NCI-H2171 (cell line): ENCODE measurements at places on chromosomes 2 and 18.

- DNase-seq = no peak
These were observed 22.0 kb downstream of the DOCK10 start for GRCh38 chr2:225020168-225020849.

GRCh38 chr2:143839456-143839855 lies 680.5 kb downstream of the ZEB2 start:
- DNase-seq = no peak

DNA sequence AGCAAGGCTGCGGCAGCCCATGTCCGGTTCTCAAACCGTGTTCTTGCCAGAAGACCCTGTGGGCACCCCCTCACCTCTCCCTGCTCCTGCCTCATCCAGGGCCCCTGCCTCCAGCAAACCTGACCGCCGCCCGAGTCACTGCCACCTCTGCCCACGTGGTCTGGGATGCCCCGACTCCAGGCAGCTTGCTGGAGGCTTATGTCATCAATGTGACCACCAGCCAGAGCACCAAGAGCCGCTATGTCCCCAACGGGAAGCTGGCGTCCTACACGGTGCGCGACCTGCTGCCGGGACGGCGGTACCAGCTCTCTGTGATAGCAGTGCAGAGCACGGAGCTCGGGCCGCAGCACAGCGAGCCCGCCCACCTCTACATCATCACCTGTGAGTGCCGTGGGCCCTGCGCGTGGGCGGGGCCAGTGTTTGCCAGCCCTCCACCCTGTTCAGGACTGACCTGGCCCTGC lies 32.2 kb downstream of the MTERF4 start:
- DNase-seq = no peak

GRCh38 chr2:176080540-176081375 lies 3.0 kb downstream of the EVX2 start:
- DNase-seq = peak; percentile 5

DNA sequence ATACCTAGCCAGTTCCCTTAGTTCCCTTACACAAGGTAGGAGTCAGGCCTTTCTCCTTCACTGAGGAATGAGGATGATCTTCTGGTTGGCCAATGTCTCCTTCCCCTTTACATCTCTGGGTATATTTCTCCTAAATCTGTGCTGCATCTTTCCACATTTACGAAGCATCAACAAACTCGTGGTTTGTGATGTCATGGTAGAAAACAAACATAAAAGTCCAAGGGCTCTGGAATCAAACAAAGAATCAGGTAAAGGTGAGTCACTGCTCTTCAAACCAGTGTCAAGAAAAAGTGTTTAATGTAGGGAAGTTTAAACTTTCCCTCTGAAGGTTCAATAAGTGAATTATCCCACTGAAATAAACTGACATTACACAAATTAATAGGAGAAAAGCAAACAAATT lies 122.9 kb downstream of the METTL8 start:
- no peak for DNase-seq

DNA sequence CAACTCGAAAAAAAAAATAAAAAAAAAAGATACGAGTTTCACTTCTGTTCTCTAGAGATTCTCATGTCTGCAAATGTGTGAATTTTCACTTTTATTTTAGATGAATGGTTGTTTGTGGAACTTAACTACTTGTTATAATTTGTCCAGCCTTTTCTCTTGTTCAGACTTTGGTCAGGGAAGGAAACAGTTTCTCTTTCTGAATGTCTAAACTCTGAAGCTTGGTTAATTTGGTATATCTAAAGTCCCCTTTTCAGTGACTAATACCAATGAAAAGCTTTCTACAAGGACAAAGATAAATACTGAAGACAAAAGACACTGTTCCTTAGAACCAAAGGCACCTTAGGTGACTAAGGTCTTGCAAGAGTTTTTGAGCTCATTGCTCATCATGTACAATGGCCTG lies 144.4 kb upstream of the PIEZO2 start:
- DNase-seq = no peak

- no peak for DNase-seq
These were observed 204.4 kb upstream of the RASGRP3 start for GRCh38 chr2:33272001-33272400.

DNA sequence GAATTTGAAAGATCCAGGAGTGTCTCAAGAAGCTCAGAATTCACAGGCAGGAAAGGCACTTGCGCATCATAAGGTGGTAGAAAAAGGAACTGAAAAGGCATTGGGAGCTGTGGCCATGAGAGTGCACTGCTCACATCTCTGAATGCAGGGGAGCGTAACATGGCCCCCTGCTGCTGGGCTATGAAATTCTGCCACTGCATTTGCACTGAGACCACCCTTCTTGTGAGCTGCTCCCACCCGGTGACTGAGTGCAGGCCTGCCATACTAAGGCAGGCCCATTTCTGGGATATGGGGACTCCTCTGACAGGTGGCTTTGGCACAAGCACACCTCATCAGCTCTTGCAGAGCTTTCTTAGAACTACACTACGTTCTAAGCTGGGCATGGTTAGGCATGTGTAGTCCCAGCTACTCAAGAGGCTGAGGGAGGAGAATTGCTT lies 25.3 kb upstream of the STARD7 start:
- no peak for DNase-seq
